ENCODE measurements at places on chromosomes 2 and 18.

GRCh38 chr2:17163638-17164037 lies 354.6 kb downstream of the RAD51AP2 start:
- H3K27ac ChIP-seq, result no peak overlapping the region
- no peaks in the 10 kb centered on the region for H3K36me3 ChIP-seq
- H3K27me3 ChIP-seq, result no peaks in the 10 kb centered on the region
- no peak for DNase-seq
- no peak overlapping the region for H3K4me3 ChIP-seq
- no peaks in the 10 kb centered on the region for H3K4me1 ChIP-seq

GRCh38 chr18:80033181-80034067 lies 810 bp upstream of the RBFA start:
- no peaks in the 10 kb centered on the region for H3K27me3 ChIP-seq
- H3K36me3 ChIP-seq, result peaks cover 13% of the 10 kb centered on the region
- H3K4me3 ChIP-seq, result peak overlapping the region; percentile 84
- peak overlapping the region; percentile 88 for H3K27ac ChIP-seq
- no peak for DNase-seq

GRCh38 chr18:13019301-13019700 lies 28.1 kb downstream of the CEP192 start:
- DNase-seq, result no peak
- H3K27me3 ChIP-seq, result no peaks in the 10 kb centered on the region
- no peak overlapping the region for H3K27ac ChIP-seq
- H3K36me3 ChIP-seq, result peaks cover 78% of the 10 kb centered on the region

GRCh38 chr2:229861431-229861830 lies 60.4 kb downstream of the TRIP12 start:
- no peaks in the 10 kb centered on the region for H3K4me1 ChIP-seq
- H3K36me3 ChIP-seq, result peaks cover 24% of the 10 kb centered on the region
- no peak overlapping the region for H3K27ac ChIP-seq
- H3K4me3 ChIP-seq, result no peak overlapping the region

DNA sequence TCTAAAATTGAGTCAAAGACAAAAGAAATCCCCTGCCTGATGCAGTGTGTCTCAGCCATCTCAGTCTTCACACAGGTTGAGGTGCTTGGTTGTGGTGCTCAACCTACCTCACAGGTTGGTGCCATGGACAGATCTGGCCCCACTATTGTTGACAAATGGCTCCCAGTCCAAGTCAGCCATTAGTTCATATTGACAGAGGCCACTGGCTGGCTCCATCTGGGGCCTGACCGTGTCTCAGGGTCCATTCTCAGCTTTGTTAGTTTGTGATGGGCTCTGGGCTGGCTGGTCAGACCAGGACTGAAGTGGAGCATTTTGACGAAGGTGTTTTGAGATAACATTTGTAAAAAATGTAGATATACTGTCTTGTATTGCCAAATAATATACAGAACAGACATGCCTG lies 36.9 kb downstream of the MRPL33 start:
- peak overlapping the region; percentile 53 for H3K27ac ChIP-seq
- H3K27me3 ChIP-seq, result no peaks in the 10 kb centered on the region
- H3K36me3 ChIP-seq, result no peaks in the 10 kb centered on the region
- DNase-seq, result peak; percentile 55

DNA sequence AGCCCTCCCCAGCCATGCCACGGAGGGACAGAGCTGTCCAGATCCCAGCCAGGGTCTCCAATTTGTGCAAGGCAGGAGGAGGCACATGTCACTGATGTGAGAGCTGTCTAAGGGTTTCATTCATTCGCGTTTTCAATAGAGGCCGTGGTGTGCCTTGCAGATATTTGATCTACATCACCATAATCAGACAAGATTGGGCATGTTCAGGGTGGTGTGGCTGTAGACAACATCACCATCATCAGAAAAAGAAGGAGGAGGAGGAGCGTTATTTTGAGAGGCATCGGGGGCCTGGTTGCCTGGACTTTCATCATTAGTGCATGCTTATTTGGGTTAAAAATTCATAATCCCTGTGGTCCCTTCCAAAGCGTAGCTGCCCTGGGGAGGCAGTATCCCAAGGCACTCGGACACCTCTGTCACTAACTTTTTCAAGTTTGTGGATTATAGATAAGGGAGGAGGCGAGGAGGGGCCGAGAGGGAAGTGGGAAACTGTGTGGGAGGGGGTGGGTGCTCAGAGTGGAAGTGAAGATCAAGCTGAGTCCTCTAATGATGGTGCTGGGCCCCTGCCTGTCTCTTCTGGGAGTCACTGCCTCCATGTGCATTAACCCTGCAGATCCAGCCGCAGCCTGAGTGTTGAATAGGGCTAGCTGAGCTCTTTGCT lies 194.1 kb downstream of the CTIF start:
- H3K27me3 ChIP-seq, result no peaks in the 10 kb centered on the region
- no peaks in the 10 kb centered on the region for H3K36me3 ChIP-seq
- no peak for DNase-seq
- peaks cover 29% of the 10 kb centered on the region for H3K4me1 ChIP-seq
- H3K27ac ChIP-seq, result no peak overlapping the region

DNA sequence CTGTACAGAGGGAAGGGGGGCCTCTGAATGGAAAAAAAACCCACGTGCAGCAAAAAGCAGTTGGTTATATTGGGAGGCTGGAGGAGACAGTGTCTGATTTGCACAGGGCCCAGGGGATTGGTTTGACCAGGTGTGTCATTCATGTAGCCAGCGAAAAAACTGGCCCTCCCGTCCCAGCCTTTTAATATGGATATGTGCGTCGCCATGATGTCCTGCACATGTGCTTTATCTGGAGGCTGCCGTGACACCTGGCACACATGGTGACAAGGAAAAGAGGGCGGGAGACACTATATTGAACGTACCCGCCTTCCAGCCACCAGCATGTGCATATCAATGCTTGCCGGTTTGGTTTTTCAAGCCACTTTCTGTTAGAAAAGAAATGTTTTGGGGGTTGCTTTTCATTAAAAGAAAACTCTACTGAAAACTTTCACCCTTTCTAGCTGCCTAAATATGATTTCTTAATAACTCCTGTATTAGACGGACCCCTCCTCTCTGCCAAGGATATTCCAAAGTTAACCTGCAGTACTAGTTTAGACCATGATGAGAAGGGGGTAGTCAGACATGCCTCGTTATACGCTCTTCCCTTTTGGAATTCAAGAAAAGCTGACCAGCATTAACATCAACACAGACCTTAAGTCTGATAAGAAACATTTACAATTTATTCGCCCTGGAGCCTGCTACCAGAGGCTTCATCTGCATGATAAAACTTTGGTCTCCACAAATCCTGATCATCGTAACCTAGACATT lies 16.2 kb downstream of the SLC25A52 start:
- no peaks in the 10 kb centered on the region for H3K36me3 ChIP-seq
- no peak overlapping the region for H3K4me3 ChIP-seq
- no peaks in the 10 kb centered on the region for H3K27me3 ChIP-seq

DNA sequence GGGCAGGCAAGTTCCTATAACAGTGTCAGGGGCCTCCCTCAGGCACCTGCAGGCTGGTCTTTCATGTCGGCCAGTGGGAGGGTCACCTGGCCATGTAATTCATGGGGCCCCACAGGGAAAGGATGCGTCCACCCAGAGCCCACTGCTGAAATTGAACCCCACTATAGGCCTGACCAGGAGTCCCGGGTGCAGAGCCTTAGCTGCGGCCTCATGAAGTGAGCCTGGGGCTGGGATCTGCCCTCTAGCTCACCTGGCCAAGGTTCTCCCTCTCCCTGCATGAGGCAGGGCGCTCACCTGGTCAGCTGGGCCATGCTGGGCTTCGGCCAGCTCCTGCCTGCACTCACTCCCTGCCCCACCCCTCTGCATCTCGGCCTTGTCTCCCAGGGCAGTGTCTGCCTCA lies 41.1 kb downstream of the C1QL2 start:
- no peak overlapping the region for H3K4me3 ChIP-seq
- no peaks in the 10 kb centered on the region for H3K4me1 ChIP-seq
- no peak overlapping the region for H3K27ac ChIP-seq
- no peak for DNase-seq
- H3K36me3 ChIP-seq, result no peaks in the 10 kb centered on the region
- H3K27me3 ChIP-seq, result no peaks in the 10 kb centered on the region

DNA sequence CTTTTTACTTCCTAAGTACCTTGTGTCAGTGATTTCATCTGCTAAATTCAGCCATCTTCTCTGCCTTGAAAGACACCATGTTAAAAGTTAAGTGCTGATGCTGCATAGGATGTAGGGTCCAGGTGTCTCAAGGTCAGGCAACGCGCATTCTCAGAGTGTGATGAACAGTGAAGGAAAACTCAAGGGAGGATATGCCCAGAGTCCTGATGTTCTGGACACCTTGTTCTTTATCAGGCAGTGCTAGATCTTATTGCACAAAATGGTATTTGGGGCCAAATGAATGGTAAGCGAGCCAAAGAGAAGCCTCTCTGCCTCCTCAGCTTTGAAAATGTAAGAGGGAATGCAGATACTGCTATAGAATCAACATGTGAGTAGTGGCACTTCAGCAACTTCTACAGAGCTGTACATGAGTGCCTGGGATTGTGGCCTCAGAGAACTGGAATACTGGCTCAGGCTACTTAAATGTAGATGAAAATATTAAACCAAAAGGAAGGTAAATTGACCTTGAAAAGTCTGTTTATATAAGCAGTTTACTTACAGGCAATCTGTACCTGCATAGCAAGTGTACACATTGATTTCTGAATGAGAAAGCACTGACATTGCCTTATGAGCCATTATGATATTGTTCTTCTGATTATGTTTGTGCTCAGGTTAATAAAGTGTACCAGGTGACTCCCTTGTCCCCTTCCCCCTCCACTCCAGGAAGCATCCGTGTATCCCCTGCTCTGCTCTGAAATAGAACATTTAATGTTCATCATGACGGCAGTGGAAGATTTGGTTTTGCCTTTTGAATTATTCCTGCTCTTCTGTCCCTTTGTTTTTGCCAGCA lies 86.7 kb upstream of the RANBP2 start:
- no peak overlapping the region for H3K4me3 ChIP-seq
- peak overlapping the region; percentile 59 for H3K27ac ChIP-seq
- DNase-seq, result no peak
- no peaks in the 10 kb centered on the region for H3K36me3 ChIP-seq
- H3K4me1 ChIP-seq, result peaks cover 50% of the 10 kb centered on the region

DNA sequence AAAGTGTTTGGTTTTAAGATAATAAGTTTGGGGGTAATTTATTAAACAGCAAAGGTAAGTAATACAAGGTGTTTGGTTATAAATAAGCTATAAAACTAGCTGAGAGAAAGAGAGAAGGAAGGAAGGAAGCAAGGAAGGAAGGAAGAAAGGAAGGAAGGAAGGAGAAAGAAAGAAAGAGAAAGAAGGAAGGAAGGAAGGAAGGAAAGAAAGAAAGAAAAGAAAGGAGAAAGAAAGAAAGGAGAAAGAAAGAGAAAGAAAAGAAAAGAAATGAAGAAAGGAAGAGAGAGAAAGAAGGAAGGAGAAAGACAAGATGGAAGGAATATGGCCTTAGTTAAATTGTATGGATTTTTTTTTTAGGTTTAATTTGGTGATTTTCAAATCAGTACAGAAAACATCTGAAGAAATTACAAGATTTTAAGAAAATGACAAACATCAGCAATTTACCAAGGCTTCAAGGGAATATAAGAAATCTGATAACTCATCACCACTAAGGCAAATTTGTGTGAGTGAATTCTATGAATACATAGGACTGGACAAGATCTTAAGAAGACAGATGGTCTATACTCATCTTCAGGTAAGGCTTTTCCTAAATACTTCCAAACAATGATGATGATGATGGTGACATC lies 46.4 kb upstream of the GALNT3 start:
- DNase-seq, result no peak
- H3K4me1 ChIP-seq, result no peaks in the 10 kb centered on the region
- no peak overlapping the region for H3K27ac ChIP-seq
- H3K27me3 ChIP-seq, result no peaks in the 10 kb centered on the region
- H3K4me3 ChIP-seq, result no peak overlapping the region
- H3K36me3 ChIP-seq, result no peaks in the 10 kb centered on the region

DNA sequence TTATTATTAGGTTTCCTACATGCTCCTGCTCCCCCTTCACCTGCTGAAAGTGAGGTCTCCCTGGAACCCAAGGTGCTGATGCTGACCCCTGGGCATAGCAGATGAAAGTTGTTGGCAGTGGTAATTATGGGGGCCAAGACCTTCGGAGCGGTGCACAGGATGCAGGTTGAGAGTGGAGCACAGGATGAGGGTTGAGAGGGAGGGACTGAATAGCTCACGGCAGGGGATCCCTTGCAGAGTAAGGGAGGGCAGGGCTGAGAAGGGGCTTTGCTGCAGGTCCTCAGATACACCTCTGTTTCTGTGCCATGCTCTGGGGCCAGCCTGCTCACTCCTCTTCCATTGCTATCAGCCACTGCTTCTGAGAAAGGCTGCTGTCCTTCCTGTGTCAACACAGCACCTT lies 163.3 kb downstream of the FHOD3 start:
- DNase-seq, result peak; percentile 74
- no peak overlapping the region for H3K4me3 ChIP-seq
- H3K4me1 ChIP-seq, result no peaks in the 10 kb centered on the region
- H3K36me3 ChIP-seq, result no peaks in the 10 kb centered on the region
- no peak overlapping the region for H3K27ac ChIP-seq

DNA sequence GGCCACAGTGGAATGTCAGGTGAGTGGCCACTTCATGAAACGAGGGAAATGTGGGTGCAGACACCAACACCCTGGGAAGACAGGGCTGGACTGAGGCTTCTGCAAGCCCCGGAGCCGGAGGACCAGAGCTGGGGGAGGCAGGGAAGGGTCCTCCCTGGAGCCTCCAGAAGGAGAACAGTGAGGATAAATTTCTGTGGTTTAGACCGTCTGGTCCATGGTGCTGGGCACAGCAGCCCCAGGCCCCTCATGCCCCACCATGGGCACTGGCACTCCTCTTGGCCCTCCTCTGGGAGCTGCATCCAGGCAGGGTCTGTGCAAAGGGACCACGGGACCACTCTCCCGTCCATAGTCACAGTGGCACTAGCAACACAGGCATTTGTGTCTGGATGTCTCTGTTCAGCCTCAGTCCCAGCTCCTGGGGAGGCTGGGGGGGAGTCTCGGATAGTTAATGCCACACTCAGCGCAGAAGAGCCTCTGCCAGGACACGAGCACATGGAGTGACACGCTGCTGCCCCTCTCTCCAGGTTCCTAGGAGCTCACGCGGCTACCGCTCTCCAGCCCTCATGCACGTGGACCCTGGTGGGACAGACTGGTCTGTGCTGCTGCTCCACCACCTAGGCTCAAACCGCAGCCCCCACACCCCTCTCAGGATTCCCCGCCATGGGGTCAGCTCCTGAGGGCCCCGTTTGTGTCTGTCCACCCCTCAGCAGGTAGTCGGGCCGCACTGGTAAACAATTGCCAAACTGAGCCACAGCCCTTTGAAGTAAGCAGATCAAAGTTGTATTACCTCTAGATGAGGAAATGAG lies 305.9 kb upstream of the SALL3 start:
- no peak overlapping the region for H3K4me3 ChIP-seq
- no peaks in the 10 kb centered on the region for H3K27me3 ChIP-seq
- H3K4me1 ChIP-seq, result no peaks in the 10 kb centered on the region
- DNase-seq, result no peak
